ENCODE measurements at places on chromosomes 13 and 19.

DNA sequence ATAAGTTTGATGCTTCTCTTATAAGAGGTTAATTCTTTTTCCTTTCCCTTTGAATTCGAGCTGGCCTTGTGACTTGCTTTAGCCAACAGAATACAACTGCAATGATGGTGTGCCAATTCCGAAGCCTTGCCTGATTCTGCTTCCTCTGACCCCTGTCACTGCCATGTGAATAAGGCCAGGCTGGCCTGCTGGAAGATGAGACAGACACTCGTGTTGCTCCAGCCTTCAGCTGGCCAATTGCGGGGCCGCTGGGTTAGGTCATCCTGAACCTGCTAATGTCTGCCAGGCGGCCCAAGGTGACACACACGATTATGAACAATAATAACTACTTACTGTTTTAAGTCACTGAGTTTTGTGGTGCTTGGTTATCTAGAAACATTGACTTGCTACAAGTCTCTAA, 352.0 kb downstream of the MYO16 start:
- DNase-seq, result no peak

- DNase-seq, result peak; percentile 94
These were observed 39.4 kb downstream of the RFX2 start for GRCh38 chr19:6070720-6071485.

- no peak for DNase-seq
These were observed 5.3 kb downstream of the TRAPPC6A start for GRCh38 chr19:45172611-45173208.

- no peak for DNase-seq
These were observed 192.9 kb downstream of the DCT start for GRCh38 chr13:94286581-94286980.

DNA sequence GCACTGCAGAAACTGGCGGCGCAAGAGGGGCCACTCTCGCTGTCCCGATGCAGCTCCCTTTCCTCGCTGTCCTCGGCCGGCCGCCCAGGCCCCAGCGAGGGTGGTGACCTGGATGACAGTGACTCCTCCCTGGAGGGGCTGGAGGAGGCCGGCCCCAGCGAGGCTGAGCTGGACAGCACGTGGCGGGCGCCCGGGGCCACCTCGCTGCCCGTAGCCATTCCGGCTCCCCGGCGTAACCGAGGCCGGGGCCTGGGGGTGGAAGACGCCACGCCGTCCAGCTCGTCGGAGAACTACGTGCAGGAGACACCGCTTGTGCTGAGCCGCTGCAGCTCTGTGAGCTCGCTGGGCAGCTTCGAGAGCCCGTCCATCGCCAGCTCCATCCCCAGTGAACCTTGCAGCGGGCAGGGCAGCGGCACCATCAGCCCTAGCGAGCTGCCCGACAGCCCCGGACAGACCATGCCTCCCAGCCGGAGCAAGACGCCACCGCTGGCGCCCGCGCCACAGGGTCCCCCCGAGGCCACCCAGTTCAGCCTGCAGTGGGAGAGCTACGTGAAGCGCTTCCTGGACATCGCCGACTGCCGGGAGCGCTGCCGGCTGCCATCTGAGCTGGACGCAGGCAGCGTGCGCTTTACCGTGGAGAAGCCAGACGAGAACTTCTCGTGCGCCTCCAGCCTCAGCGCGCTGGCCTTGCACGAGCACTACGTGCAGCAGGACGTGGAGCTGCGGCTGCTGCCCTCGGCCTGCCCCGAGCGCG, 12.4 kb downstream of the C19orf25 start:
- DNase-seq, result no peak

DNA sequence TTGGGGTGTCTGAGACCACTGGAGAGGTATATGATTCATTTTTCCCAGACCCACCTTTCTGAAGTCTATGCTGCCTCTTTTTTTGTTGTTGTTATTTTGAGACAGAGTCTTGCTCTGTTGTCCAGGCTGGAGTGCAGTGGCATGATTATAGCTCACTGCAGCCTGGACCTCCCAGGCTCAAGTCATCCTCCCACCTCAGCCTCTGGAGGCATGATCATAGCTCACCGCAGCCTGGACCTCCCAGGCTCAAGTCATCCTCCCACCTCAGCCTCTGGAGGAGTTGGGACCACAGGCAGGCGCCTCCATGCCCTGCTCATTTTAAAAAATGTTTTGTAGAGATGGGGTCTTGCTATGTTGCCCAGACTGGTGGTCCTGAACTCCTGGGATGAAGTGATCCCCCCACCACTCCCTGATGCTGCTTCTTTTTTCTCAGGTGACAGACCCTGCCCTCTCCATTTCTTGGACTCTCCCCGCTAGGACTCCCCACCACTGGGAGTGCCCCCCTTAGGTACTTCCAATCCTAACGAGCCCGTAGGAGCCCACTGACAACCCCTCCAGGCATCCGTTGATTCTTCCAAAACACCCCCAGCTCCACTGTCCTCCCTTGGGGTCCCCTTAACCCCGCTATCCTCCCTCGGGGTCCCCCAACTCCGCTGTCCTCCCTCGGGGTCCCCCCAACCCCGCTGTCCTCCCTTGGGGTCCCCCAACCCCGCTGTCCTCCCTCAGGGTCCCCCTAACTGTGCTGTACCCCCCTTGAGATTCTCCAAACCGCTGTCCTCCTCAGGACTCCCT, 45.4 kb downstream of the ARHGEF18 start:
- no peak for DNase-seq

GRCh38 chr19:42254089-42254849, 659 bp downstream of the ERF start:
- DNase-seq, result no peak

GRCh38 chr13:34257966-34258365, 440.0 kb downstream of the RFC3 start:
- DNase-seq, result no peak

- no peak for DNase-seq
These were observed 229.8 kb downstream of the KLF5 start for GRCh38 chr13:73288596-73288995.

GRCh38 chr19:19271828-19272599, 1.1 kb downstream of the TM6SF2 start:
- DNase-seq, result no peak

DNA sequence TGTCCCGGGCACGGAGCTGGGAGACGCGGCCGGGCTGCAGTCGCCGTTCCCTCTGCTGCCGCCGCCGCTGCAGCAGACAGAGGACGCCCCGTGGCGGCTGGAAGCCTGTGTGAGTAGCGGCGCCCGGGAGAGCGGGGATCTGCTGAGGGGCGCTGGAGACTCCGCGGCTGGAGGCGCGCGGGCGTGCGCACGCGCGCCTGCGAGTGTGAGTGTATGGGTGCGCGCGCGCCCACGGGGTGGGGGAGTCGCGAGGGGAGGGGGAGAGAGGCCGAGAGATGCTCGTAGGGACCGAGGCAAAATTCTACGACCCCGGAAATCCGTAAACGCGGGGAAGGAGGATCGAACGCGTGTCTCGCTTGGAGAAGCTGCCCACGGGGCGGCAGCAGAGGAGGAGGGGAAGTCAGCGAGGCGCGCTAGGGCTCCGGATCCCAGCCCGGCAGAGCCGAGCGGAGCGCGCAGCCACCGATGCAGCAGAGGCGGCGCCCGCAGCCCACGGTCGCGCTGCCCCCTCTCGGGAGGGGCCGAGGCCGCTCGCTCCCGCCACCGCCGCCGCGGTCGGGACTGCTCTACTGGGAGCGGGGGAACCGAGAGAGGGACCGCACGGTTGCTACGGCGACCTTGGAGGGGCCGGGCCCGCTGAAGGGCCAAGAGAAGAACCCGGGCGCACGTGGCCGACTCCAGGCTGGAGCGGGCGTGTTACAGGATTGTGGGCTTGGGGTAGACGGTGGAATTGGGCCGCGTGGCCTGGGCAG, at the start of gene ENOX1:
ENOX1 (minus strand) TSS at position 207 of the 752 bp plus-strand sequence.
- DNase-seq, result peak; percentile 84

DNA sequence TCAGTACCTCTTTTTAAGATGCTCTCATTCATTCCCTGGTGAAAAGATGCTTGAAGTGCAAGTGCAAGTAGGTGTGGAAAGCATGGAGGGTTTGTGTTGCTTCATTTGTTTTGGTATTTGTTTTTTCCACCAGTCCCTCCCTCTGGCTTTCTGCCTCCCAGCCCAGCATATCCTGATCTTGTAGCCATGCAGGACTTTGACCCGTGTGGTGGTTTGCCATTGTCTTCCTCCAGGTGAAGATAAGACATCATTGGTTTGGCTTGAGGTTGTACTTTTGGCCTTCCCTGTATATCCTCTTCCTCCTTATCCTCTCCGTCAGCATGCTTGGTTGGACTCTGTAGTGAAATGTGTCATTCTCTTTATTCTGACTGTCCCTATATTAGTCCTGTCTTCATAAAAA, 9.1 kb downstream of the SPINT2 start:
- no peak for DNase-seq

GRCh38 chr13:28376604-28377003, 118.3 kb downstream of the FLT1 start:
- DNase-seq, result no peak

GRCh38 chr13:42812316-42812715, 30.9 kb downstream of the FAM216B start:
- DNase-seq, result peak; percentile 58

DNA sequence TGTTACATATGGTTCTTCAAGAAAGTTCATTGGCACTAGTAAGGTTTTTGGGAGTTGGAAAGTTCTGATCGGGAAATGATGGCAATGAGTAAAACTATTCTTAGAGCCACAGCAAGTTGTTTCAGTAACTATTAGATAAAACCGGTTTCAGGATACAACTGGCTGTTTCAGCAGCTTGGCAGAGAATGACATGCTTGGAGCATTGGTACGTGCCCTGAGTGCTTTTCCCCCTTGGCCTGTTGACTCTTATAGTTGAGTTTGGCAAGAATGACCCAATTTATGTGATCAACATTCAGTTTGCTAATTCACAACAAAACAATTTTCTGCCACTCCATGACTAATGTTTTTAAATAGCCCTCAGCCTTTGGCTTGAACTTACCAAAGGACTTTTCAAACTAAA, 10.8 kb upstream of the ZNF491 start:
- no peak for DNase-seq

GRCh38 chr13:72651144-72651543, 76.3 kb downstream of the MZT1 start:
- DNase-seq, result no peak

DNA sequence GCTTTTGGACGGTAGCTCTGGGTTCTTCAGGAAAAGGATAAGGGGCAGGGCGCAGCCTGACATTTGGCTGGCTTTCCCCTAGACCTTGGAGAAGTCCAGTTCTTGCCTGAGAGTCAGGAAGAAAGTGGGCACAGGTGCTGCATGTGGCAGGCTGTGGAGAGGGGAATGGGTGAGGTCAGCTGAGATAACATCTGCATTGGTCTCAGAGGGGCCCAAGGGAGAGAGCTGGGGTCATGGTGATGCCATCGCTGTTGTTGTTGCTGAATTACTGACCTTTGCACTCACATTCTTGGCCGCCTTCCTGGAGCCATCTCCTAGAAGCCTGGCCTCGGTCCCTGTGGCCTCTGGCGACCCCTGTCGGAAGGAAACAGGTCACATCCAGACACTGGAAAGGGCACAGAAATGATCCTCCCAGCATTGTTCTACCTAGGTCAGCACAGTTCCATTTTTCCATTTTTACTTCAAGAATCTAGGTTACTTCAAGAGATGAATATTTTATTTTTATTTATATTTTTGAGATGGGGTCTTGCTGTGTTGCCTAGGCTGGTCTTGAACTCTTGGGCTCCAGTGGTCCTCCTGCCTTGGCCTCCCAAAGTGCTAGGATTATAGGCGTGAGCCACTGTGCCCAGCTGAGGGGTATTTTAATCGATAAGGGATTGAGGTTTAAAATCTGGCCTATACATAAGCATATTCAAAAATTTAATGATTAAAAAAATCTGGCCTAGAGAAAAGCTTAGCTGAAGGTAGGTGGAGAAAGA, 6.5 kb upstream of the LIPE start:
- peak; percentile 52 for DNase-seq

DNA sequence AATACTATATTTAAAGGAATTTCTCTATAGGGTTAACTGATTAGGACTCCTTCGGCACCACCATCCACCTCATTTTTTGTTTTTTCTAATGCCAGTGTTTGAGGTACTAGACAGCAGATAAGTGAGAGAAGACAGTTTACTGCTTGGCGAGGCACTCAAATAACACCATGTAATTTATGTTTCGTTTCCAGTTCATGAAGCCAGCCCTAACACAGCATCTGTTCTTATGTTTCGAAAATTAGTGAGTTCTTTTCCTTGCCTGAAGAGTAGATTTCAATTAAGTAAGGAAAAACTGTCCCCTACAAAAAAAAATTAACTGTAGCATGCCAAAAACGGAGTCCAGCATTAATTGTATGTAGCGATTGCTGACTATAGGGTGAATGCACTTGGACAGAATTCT, 409.1 kb downstream of the TBC1D4 start:
- DNase-seq, result no peak

GRCh38 chr19:45866400-45867176, 2.5 kb downstream of the FOXA3 start:
- no peak for DNase-seq

Data from fibroblast of the aortic adventitia (primary cell).